Stimulated activated CD4-positive, alpha-beta T cell treated with anti-CD3 and anti-CD28 coated beads, Interleukin-15, amount 100 ng/mL, for 24 hours (primary cell): ENCODE measurements at places on chromosomes 7 and 10.

- no peak for DNase-seq
Measured at GRCh38 chr7:53656881-53657280, 621.4 kb downstream of the POM121L12 start.

DNA sequence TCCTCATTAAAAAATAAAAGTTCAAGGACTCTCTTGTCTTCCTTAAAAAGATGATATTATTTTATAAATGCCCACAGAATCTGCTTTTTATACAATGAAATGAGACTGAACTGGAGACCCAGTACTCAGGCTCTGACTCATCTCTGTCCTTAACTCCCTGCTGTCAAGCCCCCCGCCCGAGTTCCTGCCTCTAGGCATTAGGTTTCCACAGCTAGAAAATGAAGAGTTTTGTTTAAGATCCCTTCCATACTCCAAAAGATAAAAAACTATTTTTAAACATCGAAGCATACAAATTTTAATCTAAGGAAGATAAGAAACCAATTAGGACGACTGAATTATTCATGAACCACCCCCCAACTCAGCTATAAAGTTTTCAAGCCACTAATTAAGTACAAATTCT is 97.7 kb upstream of the FEZF1 start:
- DNase-seq: no peak

GRCh38 chr7:98252425-98253054 is 508 bp upstream of the TECPR1 start:
- DNase-seq: no peak

DNA sequence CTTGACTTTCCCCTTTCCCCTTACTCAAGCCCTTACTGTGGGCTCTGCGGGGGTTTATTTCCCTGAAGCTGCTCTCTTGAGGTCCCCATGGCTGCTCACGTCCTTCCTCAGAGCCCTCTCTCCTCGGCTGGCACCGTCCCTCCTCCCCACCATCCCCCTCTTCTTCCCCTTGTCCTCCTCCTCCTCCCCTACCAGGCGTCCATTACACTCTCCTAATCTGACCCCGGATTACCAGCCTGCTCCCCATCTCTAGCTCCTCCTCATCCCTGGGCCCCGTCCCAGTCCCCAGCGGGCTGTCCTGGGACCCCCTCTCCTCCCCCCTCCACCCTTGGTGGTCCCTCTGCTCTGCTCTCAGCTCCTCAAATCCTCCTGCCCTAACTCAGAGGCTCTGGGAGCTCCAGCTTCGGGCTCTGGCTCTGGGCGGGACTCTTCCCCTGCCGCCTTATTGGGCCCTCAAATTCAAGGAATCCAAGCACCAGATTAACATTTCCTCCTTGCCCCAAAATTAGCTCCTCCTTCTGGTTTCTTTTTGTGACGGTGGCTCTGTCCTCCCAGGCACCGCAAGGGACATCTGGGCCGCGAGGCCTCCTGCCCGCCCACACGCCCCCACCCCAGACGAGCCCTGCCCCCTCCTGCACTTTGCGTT is 48.5 kb upstream of the LEP start:
- DNase-seq: no peak

DNA sequence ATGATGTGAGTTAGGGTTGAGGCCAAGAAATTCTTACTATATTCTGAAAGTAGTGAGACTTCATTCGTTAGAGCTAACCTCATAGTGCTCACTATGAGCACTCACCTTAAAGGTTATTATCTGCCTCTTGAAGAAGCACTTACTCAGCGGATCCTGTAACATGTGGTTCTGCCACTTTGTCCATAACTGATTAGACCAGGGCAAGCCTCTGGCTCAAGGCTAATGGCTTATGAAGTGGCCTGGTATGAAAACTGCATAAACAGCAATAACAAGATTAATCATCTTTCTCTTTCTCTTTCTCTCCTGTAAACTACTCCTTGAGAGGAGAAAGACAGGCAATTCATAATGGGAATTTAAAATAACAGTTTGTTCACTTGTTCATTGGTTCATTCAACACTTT is 82.8 kb downstream of the MAPK8 start:
- DNase-seq: no peak

DNA sequence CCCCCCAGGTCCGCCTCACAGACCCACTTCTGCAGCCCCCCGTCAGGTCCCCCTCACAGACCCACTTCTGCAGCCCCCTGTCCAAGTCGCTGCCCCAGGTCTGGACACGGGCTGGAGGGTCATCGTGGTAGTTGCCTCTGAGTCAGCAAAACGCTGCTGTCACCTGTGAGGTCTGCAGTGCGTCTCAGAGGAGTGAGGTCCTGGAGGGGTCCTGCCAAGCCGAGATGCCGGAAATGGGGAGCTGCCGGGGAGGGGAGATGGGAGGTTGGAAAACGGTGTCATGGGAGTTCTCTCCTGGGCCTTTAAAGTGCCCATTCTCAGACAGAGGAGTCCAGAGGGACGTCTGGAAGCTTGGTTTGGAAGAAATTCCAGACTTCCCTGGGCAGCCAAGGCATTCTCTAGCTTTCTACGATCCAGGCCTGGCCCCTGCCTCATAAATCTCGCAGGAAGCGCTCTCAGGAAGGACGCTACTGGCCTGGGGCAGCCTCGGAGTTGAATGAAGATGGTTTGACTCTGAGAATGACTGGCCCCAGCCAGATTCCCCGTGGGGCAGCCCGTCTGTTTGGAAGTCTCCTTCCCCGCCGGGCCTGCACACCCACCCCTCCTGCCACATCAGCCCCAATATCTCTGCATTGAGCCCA is 38.7 kb downstream of the CALML3 start:
- no peak for DNase-seq

- DNase-seq: no peak
Measured at GRCh38 chr7:50646069-50646468, 80.9 kb upstream of the DDC start.

GRCh38 chr10:87860156-87860795 is 3.1 kb downstream of the KLLN start:
- no peak for DNase-seq
